Lung (tissue), 17 donors: ENCODE measurements at places on chromosomes 2 and 18. TPM values are rescaled to one million over a fixed set of nuclear protein-coding genes. Genes with fewer than 3 reads are reported as not detected.

- peaks cover 5% of the 10 kb centered on the region for H3K36me3 ChIP-seq
- H3K27me3 ChIP-seq = no peaks in the 10 kb centered on the region
- H3K27ac ChIP-seq = no peak overlapping the region
- peaks cover 2% of the 10 kb centered on the region for H3K4me1 ChIP-seq
Observed at GRCh38 chr2:8885449-8886201, 48.2 kb upstream of the KIDINS220 start.

- no peaks in the 10 kb centered on the region for H3K36me3 ChIP-seq
- DNase-seq = no peak
- no peak overlapping the region for H3K27ac ChIP-seq
- no peaks in the 10 kb centered on the region for H3K4me1 ChIP-seq
Observed at GRCh38 chr2:168534926-168535325, 78.9 kb downstream of the CERS6 start.

ATP6V1B1 gene
- 2.2 TPM for polyA plus RNA-seq

DNA sequence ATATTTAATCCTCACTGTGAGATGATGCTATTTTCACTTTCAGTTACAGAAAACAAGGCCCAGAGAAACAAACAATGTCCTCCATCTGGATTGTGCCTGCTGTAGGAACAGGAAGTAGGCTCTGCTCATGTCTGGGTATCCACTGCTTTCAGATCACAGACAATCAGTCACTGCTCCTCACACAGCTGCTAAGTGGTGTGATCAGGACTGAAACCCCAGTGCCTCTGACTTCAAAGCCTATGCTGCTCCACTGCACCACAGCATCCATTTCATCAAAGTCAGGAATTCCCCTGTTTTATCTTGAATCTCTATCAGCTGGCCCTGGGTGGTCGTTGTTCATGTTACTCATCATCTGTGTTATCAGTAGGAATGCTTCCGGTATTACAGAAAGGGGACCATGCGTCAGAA, 303.8 kb upstream of the TRIB2 start:
- peak; percentile 42 for DNase-seq
- no peak overlapping the region for H3K4me3 ChIP-seq
- no peaks in the 10 kb centered on the region for H3K36me3 ChIP-seq
- no peaks in the 10 kb centered on the region for H3K4me1 ChIP-seq
- H3K27me3 ChIP-seq = no peaks in the 10 kb centered on the region
- H3K27ac ChIP-seq = no peak overlapping the region

- H3K4me1 ChIP-seq = no peaks in the 10 kb centered on the region
- no peak overlapping the region for H3K4me3 ChIP-seq
- no peaks in the 10 kb centered on the region for H3K27me3 ChIP-seq
- H3K27ac ChIP-seq = no peak overlapping the region
- DNase-seq = no peak
Observed at GRCh38 chr18:13630716-13631268, 95.6 kb downstream of the FAM210A start.
